ENCODE measurements at places on chromosomes 4 and X. TPM values are rescaled to one million over a fixed set of nuclear protein-coding genes. Genes with fewer than 3 reads are reported as not detected.

Gene UCHL1
- total RNA-seq = 37.7 TPM

Gene TMEM47
- total RNA-seq = 46.1 TPM

Gene GABRE
- 17.1 TPM for total RNA-seq

Gene CPLX1
- not detected for total RNA-seq

DNA sequence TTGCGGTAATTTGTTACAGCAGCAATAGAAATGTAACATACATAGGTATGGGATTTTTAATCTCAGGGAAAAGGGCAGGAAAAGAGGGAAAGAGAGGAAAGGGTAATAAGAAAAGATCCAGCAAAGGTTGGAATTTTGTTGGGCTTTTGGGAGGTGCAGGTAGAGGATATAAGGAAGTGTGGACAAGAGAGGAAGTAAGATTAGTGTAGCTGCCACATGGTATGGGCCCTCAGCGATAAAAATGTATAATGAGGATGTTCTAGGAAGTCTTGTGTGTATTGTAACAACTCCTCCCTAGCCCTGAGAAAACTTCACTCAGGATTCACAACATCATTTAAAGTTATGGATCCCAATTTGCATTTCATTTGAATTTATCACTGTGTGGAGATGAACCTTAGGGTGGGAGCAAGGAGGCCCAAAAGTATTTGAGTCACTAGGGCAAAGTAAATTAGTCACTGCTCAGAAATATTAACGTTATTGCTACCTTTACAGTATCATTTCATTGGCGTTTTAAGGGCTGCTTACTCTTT, 2.8 kb upstream of the IL21 start:
- no peak for DNase-seq
- H3K36me3 ChIP-seq = no peaks in the 10 kb centered on the region
- H3K4me3 ChIP-seq = no peak overlapping the region
- H3K27ac ChIP-seq = no peak overlapping the region

- H3K4me1 ChIP-seq = peaks cover 48% of the 10 kb centered on the region
- H3K27ac ChIP-seq = peak overlapping the region; percentile 61
- no peaks in the 10 kb centered on the region for H3K27me3 ChIP-seq
Measured at GRCh38 chrX:139200346-139200745, 330.2 kb upstream of the F9 start.

Gene ACSL1
- 16.4 TPM for total RNA-seq

DNA sequence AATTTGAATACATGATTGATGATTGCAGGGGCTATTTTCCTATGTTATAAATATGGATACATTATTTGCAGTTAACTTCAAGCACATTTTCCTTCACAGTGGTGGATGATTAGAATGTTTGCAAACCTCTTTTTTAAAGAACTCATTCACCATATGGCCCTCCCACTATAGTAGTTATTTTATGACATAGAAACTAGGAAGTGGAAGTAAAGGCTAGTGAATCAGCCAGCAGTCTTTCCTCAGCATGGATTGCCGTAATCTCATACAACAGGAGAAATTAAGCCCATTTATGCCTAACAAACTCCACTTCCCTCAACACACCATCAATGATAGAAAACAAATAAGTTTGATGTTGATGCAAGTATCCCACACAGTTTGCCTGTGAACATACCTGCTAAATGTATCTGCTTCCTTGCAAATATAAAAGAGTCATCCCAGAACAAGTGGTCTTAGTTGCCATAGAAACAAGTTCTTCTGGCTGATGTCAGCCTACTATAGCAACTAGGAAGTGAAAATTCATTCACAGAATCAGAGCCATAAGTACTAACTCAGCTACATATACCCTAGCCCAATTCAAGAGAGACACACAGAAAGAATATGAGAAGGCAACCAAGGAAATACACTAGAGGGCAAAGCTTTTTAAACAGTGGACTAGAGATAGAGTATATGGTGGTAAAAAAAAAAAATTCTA, 100.9 kb upstream of the RADX start:
- no peaks in the 10 kb centered on the region for H3K27me3 ChIP-seq
- H3K27ac ChIP-seq = no peak overlapping the region
- H3K36me3 ChIP-seq = no peaks in the 10 kb centered on the region
- no peaks in the 10 kb centered on the region for H3K4me1 ChIP-seq

- no peak overlapping the region for H3K27ac ChIP-seq
- no peaks in the 10 kb centered on the region for H3K36me3 ChIP-seq
- no peaks in the 10 kb centered on the region for H3K4me1 ChIP-seq
- no peak overlapping the region for H3K4me3 ChIP-seq
- 0 out of 2 replicates have a peak, but pooled peaks cover 3% of the 10 kb centered on the region for H3K27me3 ChIP-seq
Measured at GRCh38 chr4:77481856-77482255, 123.8 kb upstream of the CXCL13 start.

Gene ADGRG4
- not detected for total RNA-seq

Gene MAGEA11
- total RNA-seq = not detected

DNA sequence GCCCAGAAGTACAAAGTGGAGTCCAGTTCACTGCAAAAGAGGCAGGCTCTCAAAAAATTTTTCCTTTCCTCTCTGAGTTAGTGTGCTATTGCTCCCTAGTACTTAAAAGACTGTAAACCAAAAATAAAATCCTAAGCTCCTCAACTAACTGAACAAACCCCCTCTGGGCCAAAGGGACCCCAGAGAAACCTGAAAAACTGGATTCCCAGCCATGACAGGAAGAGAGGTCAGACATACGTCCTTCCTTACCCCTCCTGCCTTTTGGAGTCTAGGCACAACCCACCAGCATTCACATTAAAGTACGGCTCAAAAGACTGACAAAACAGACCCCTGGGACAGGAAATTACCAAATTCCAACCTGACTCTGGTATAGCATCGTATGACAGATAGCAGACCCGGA, 957.9 kb upstream of the PRKX start:
- H3K4me1 ChIP-seq = no peaks in the 10 kb centered on the region
- no peak overlapping the region for H3K4me3 ChIP-seq
- DNase-seq = no peak
- H3K27me3 ChIP-seq = no peaks in the 10 kb centered on the region

GRCh38 chr4:172708184-172708583, 460.4 kb upstream of the GALNT7 start:
- no peak overlapping the region for H3K4me3 ChIP-seq
- H3K4me1 ChIP-seq = no peaks in the 10 kb centered on the region
- H3K36me3 ChIP-seq = no peaks in the 10 kb centered on the region
- no peak overlapping the region for H3K27ac ChIP-seq
- DNase-seq = no peak

Gene SLC2A9
- total RNA-seq = not detected

GRCh38 chr4:87975466-87975865, at the start of gene SPP1:
TSS of gene SPP1 (plus strand) at chr4:87975714. CDS start at chr4:87976896, 1,182 bp downstream.
- H3K4me3 ChIP-seq = no peak within 1 kb of the TSS
- no peaks in the 10 kb centered on the region for H3K36me3 ChIP-seq
- no peak for DNase-seq
- H3K4me1 ChIP-seq = peaks cover 14% of the 10 kb centered on the region
- no peak within 1 kb of the TSS for H3K27ac ChIP-seq
- H3K27me3 ChIP-seq = no peaks in the 10 kb centered on the region

GRCh38 chr4:3406431-3406830, 35.3 kb upstream of the HGFAC start:
- DNase-seq = no peak
- H3K27ac ChIP-seq = no peak overlapping the region
- no peaks in the 10 kb centered on the region for H3K27me3 ChIP-seq
- no peak overlapping the region for H3K4me3 ChIP-seq

DNA sequence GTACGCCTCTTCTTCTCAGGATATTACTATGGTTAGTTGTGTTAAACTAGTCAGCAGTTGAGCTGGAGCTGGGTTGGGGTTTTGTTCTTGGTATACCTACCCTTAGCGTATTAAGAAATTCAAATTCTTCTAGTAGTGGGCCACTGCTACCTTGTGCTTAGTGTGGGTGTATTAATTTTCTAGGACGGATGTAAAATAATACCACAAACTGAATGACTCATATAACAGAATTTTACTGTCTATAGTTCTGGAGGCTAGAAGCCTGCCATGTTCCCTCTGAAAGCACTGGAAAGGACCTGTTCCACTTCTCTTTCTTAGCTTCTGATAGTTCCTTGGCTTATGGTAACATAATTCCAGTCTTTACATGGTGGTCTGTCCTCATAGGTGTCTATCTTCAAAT, 1274.7 kb downstream of the ADGRL3 start:
- H3K27me3 ChIP-seq = no peaks in the 10 kb centered on the region
- no peak for DNase-seq
- no peak overlapping the region for H3K27ac ChIP-seq
- H3K4me3 ChIP-seq = no peak overlapping the region

DNA sequence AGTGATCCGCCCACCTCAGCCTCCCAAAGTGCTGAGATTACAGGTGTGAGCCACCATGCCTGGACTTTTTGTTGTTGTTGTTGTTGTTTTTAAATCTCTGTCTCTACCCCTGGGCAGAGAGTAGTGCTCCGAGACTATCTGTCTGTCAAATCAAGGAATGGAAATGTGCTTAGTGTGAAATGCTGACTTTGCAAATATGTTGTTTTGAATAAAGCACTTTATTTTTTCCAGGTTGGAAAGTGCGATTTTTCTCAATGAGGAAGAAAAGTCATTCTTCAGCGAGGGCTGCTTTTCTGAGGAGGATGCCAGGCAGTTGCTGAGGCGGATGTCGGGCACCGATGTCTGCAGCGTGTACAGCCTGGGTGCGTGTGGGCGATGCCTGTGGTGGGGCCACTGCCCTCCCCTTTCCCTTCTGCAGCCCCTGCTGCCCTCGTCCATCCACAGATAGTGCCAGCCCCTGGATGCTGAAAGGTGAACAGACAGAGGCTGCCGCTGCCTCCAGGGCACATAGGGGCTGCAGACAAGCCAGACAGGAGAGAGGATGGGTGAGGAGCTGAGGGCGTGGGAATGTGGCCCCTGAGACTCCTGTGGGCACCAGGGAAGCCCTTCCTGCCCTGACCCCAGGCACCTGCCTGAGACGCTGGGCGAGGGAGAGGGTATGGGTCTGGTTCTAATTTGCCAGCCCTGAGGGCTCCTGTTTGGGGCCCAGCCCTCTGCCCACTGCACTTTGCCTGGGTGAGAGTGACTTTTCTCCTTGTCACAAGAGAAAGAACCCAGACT, 23.7 kb downstream of the SH3TC1 start:
- no peak overlapping the region for H3K4me3 ChIP-seq
- no peak for DNase-seq
- H3K36me3 ChIP-seq = 0 out of 2 replicates have a peak, but pooled peaks cover 3% of the 10 kb centered on the region
- H3K27ac ChIP-seq = no peak overlapping the region

DNA sequence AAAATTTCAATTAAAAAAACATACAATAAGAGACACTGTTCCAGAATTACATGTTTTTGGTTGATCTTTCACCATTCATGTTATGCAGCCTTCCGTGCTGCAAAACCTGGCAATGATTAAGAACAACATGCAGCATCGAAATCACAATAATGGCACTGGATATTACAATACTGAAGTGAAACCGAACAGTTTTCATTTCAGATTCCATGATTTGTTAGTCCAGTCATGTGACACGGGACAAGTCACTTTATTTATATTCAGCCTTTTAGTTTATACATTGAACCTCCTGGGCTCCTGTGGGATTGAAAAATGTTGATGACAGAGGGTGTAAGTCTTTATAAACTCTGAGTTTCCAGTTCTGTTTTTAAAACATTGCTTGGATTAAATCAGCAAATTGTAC, 142.5 kb upstream of the TTC29 start:
- H3K4me3 ChIP-seq = no peak overlapping the region
- H3K4me1 ChIP-seq = no peaks in the 10 kb centered on the region
- no peaks in the 10 kb centered on the region for H3K36me3 ChIP-seq
- H3K27ac ChIP-seq = no peak overlapping the region

DNA sequence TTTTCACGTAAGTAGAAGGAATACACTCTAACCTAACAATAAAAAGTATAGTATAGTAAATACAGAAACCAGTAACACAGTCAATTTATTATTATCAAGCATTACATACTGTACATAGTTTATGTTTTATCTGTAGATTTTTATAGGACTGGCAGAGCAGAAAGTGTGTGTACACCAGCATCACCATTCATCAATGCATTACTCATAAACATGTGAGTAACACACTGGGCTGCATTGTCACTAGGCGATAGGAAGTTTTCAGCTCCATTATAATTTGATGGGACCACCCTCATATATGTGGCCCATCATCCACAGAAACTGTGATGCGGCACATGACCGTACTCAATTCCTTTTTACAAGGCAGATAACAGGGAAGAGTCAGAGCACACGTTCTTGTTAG, 137.8 kb upstream of the RBPJ start:
- no peak overlapping the region for H3K4me3 ChIP-seq
- DNase-seq = no peak
- no peaks in the 10 kb centered on the region for H3K27me3 ChIP-seq

GRCh38 chrX:80285131-80285773, 135.0 kb upstream of the TENT5D start:
- H3K27me3 ChIP-seq = no peaks in the 10 kb centered on the region
- DNase-seq = no peak
- H3K4me3 ChIP-seq = no peak overlapping the region
- H3K4me1 ChIP-seq = no peaks in the 10 kb centered on the region

DNA sequence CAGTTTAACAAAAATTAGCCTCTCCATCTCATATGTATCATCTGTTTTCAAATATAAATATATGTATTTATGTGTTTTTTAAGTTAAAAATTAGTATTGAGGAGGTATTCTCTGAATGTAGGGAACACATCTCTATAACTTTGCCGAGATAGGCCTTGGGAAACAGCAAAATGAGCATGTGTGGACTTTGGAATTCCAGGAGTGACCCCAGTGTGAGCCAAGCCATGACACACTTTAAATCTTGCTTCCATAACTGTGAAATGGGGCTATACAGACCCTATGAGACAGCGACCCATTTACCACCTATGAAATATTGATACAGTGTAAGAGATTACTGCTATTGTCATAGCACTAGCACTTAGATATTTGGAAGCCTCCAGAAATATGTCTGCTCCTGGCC, 58.8 kb downstream of the FRMPD4 start:
- H3K4me3 ChIP-seq = no peak overlapping the region
- DNase-seq = no peak
- H3K4me1 ChIP-seq = no peaks in the 10 kb centered on the region
- no peak overlapping the region for H3K27ac ChIP-seq
- no peaks in the 10 kb centered on the region for H3K27me3 ChIP-seq
- H3K36me3 ChIP-seq = no peaks in the 10 kb centered on the region

DNA sequence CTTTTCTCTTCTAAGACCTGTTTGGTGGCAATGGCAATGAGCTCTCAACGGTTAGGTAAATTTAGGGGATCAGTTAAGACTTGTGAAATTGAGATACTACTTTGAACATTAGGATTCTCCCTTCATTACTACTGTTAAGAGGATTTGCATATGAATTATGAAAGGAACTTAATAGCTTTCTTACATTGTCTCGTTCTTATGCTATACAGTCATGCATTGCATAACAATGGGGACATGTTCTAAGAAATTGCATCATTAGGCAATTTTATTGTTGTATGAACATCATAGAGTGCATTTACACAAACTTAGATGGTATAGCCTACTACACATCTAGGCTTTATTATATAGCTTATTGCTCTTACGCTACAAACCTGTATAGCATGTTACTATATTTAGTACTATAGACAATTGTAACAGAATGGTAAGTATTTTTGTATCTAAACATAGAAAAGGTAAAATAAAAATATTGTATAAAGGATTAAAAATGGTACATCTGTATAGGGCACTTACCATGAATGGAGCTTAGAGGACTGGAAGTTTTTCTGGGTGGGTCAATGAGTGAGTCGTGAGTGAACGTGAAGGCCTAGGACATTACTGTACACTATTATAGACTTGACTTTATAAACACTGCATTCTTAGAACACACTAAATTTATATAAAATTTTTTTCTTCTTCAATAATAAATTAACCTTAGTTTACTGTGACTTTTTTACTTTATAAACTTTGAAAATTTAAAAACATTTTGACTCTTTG, 62.5 kb downstream of the PAQR3 start:
- no peak for DNase-seq
- H3K36me3 ChIP-seq = peaks cover 49% of the 10 kb centered on the region
- H3K27ac ChIP-seq = no peak overlapping the region
- H3K27me3 ChIP-seq = no peaks in the 10 kb centered on the region
- no peak overlapping the region for H3K4me3 ChIP-seq
- no peaks in the 10 kb centered on the region for H3K4me1 ChIP-seq

Measured in SJSA1 (cell line).